ENCODE measurements at places on chromosomes 3 and 15.

GRCh38 chr3:14458434-14459275 lies 56.2 kb downstream of the SLC6A6 start:
- DNase-seq, result no peak

GRCh38 chr3:12615266-12615665 lies 48.7 kb downstream of the RAF1 start:
- no peak for DNase-seq

- no peak for DNase-seq
These were observed 418.3 kb downstream of the OTOL1 start for GRCh38 chr3:161914703-161915417.

DNA sequence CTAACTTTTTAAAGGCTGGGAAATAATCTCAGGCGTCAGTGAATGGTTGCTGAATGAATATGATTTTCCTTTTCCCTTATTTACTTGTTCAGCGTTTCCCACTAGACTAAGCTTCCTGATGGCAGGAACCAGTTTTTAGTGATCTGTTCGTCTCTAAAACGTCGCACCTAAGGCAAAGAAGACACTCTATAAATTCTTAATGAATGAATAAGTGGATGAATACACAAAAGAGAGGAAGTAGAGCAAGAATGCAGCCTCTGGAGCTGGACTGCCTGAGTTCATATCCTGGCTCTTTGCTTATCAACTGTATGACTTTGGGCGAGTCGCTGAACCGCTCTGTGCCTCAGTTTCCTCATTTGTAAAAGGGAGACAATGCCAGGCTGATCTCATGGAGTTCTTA lies 38.7 kb downstream of the WNT7A start:
- no peak for DNase-seq

DNA sequence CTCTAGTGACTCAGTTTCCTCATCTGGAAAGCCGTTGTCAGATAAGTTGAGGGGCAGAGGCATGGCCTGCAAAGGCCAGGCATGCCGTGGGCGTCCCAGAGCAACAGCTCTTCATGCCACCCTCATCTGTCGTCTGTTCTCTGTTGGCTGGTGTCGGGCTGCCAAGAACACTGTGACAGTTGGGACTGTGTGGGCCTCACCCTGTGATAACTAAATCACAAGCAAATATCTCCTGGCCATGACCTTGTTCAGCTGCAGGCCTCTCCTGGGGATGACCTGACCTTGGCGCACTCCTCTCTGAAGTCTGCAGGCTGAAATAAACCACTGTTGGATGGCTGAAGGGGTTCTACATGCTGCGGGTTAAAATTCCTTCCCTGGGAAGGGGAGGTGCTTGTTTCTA lies 145.9 kb downstream of the SHQ1 start:
- no peak for DNase-seq

GRCh38 chr15:42628761-42629160 lies 53.4 kb downstream of the STARD9 start:
- DNase-seq, result no peak
